ENCODE measurements at places on chromosomes 13 and 19.

DNA sequence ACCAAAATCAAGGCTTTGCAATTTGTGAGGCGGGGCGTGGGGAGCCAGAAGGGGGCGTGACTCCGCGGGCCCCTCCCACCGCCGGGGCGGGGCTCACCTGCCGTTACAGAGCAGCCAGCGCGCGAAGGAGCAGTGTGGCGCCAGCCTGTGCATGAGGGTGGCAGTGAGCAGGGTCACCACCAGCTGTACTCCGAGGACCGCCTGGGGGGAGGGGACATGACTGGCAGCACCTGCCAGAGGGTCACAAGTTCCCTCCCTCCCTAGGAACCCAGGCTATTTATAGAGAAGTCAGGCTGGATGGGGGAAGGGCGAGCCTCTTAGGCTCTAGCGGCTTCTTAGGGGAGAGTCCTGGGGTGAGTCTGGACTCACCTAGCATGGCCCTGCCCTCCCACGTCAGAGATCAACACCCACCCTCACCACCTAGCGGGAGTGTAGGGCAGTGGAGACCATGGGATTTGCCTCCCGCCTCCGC, 3.6 kb downstream of the TMEM161A start:
- no peak for DNase-seq

DNA sequence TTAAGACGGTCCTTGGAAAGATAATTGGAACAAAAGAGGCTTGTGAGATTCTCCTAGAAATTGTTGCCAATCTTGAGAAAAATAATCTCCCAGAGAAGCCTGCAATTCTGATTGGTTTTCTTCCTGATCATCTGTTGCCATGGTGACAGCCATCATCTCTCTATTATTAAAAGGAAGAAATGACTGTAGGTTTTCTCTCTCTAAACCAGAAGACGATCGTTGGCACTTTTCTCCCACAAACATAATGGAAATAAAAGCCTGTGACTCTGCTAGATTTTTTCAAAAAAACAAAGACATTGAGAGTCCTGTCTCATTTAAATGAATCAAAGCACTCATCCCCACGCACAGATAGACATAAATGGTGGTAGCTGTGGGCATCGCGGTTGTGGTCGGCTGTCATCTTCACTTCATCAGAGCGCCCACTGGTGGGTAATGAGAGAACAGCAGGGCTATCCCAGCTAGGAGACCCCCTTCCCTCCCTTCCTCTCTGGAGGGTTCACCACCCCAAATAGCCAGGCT, 21.7 kb upstream of the CALM3 start:
- DNase-seq = no peak

GRCh38 chr19:16091546-16092475, 15.5 kb downstream of the TPM4 start:
- no peak for DNase-seq

GRCh38 chr19:7699417-7700401, 2.2 kb downstream of the FCER2 start:
- no peak for DNase-seq

- DNase-seq = no peak
Observed at GRCh38 chr13:103539721-103540381, 473.6 kb upstream of the SLC10A2 start.

GRCh38 chr13:76976490-76976889, 15.4 kb upstream of the CLN5 start:
- DNase-seq = no peak

DNA sequence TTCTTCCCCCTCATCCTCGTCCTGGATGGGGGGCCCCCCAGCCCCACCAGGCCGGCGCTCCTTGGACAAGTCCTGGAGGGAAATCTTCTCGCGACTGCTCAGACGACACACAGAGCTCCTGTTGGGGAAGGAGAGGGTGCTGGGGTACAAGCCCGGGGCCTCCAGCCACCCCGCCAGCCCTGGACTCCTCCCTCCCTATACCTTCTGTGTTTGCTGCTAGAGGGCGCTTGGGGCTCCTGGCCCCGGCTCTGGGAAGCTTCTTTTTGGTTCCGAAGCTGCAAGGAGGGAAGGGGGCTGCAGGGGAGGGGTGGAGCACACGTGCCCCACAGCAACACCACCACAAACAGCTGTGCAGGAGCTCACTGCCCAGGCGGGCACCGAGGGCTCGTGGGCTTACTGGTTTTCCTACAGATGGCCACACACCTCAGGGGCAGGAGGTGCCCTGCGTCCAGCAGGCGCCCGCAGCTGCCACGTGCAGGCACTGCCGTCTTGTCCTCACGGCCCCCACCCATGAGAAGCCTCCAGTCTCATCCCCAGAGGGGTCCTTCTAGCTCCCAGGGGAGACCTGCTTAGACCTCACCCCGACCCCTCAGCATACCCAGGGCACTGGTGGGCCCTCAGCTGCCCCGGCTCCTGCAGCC, 20.5 kb downstream of the EPS8L1 start:
- DNase-seq = no peak

GRCh38 chr19:2613507-2614295, 88.8 kb downstream of the GNG7 start:
- peak; percentile 73 for DNase-seq

GRCh38 chr13:21742096-21742495, 71.2 kb downstream of the FGF9 start:
- no peak for DNase-seq
